ENCODE measurements at places on chromosomes 12 and 14. TPM values are rescaled to one million over a fixed set of nuclear protein-coding genes. Genes with fewer than 3 reads are reported as not detected.

The ALX1 gene
- 45.3 TPM for polyA plus RNA-seq

- DNase-seq, result no peak
Observed at GRCh38 chr12:6938353-6939190, 5.0 kb upstream of the RNU7-1 start.

DNA sequence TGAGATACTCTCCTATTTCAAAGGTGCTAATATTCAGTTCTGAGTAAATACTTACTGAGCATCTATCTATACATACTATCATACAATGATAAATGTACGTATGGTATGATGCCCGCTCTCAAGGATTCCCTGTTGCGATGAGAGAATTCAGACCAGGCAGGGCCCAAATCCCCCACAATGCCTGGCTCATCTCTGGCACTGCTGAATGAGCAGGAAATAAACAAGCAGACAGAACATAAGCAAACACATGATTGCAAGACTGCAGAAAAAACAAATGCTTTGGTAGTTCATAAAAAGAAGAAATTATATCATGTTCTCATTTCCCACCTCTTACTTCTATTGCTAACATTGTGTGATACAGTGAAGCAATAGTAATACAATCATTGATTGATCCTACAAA, 77.2 kb upstream of the DUSP6 start:
- DNase-seq, result no peak

DNA sequence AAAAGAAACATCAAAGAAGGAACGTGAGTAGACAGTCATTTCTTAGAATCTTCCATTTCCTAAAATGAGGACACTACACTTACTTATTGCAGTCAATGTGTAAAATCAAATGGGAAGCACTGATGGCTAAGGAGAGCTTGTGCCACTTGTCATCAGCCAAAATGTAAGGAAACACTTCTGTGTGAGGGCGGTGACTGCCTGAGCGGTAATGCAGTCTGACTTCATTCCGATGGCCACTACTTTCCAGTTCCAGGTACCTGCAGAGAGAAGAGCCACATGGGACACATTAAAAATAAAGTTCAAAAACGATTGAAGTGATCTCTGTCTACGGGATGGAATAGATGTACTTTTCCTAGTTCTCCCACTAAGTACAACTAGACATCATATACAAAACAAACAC, 96.3 kb downstream of the NELL2 start:
- DNase-seq, result no peak

The HCAR1 gene
- polyA plus RNA-seq, result 3.4 TPM

All from right renal pelvis (tissue), 4 donors.